ENCODE measurements at places on chromosomes 5 and 9.
A peak's percentile ranks its signal among the peaks of the same experiment; 100 is the strongest.

GRCh38 chr5:36662291-36662851 lies 56.0 kb downstream of the SLC1A3 start:
- no peak for DNase-seq

- no peak for DNase-seq
Observed at GRCh38 chr5:12623408-12623807, 719.2 kb upstream of the CTNND2 start.

- DNase-seq, result no peak
Observed at GRCh38 chr5:9445826-9446388, 100.0 kb downstream of the SEMA5A start.

DNA sequence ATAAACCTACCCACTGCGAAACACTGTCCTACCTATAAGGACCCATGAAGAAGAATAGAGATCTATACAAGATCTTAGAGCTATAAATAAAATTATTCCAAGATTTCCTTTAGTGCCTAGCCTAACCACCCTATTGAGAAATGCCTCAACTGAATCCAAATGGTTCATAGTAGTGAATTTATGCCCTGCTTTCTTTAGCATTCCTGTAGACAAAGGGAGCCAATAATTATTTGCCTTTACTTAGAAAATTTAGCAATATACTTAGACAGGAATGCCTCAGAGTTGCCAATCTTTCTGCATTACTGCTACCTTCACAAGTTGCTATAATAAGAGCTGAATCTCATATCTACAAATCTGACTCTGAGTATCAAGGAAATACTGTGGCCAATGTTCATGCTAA lies 62.6 kb downstream of the PUM3 start:
- no peak for DNase-seq

DNA sequence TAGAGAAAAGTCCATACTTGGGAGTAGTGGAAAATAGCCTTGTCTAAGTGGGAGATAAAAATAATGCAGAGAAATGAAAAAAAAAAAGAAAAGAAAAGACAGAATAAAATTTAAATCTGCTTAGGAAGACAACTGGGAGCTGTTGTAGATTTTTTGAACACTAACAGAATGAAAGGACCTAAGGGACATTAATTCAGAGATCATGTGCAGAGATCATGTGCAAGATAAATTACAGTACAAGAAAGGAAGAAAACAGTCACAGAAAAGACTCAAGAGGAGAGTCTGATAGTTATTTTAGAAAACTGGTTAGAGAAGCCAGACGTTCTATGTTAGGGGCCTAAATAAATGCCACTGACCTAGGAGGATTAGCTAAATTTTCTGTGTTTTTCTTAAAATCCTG lies 1226.8 kb upstream of the NUDT12 start:
- no peak for DNase-seq

- DNase-seq, result no peak
Observed at GRCh38 chr9:87734106-87734505, 8.2 kb downstream of the CTSL start.

DNA sequence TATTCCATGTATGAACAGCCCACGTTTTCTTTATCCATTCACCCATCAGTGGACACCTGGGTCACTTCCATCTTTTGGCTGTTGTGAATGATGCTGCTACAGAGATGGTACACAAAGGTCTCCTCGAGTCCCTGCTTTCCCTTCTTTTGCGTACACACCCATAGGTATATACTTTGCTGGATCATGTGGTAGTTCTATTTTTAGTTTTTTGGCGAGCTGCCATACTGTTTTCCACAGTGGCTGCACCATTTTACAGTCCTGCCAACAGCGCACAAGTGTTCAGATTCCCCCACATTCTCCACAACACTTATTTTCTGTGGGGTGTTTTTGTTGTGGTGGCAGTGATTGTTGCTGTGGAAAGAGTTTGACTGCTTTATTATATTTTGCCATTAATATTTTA lies 16.2 kb downstream of the RAPGEF1 start:
- no peak for DNase-seq

DNA sequence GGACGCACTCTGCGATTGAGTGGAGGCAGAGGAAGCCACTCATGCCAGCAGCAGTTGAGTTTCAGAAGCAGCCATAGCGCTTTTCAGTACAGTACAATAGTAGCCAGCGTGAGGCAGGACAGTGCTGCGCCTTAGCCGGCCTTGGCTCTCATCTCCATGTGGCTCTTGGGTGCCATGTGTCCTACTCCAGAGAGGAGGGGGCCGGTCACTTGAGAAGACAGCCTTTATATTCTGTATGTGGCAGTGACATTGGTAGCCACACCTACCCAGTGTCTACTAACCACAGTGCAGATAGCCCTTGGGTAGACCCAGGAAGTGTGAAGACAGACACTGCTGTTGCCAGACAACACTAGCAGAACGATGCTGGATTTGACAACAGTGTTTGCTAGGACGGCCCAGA lies 42.3 kb downstream of the FAM78A start:
- no peak for DNase-seq

DNA sequence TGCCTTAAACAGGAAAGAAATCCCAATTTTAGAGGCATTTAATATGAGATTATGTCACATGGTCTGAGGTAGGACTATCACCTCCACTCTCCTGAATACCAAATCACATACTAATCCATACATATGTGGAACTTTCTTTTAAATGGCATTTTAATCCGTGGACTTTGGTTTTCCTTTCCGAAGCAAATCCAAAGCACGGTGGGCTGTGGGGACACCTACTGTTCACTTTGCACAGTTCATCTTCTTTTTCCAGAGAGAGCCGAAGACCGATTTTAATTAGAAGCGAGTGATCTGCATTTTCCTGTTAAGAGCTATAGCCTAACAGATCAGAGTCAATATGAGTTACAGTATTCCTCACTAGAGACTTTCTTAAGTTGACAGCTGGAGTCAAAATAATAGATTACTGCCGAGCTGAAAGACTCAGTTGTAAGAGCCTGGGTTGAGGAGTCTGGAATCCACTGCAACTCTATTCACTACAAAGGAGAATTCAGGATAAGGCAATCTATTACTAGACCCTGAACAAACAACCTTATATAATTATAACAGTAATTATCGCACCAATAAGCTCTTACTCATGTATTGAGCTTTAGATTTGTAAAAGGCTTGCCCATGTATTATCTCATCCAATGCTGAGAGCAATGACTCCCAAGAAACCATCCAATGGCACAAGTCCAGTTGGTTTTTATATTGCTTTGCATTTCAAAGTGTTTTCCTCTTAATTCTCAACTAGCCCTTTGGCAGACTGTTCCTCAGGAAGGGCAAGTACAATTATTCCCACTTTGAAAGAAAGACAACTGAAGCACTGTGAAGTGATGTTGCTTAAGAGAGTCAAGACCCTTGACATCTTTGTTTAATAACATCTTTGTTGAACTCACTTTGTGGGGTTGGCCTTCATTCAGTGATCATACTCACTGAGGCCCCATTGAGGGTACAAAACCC lies 144.7 kb downstream of the TRPM6 start:
- DNase-seq, result peak; percentile 3

GRCh38 chr5:1540831-1541701 lies 17.3 kb upstream of the LPCAT1 start:
- no peak for DNase-seq

DNA sequence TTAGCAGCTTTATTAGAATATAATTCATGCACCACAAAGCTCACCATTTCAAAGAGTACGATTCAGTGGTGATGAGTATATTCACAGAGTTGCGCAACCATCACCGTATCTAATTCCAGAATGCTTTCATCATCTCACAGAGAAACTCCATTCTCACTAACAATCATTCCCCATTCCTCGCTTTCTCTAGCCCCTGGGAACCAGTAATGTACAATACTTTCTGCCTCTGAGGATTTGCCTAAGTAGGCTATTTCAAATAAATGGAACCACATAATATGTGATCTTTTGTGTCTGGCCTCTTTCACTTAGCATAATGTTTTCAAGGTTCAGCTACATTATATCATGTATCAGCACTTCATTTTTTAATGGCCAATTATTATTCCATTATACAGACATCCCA lies 145.1 kb upstream of the ADAMTS16 start:
- no peak for DNase-seq

DNA sequence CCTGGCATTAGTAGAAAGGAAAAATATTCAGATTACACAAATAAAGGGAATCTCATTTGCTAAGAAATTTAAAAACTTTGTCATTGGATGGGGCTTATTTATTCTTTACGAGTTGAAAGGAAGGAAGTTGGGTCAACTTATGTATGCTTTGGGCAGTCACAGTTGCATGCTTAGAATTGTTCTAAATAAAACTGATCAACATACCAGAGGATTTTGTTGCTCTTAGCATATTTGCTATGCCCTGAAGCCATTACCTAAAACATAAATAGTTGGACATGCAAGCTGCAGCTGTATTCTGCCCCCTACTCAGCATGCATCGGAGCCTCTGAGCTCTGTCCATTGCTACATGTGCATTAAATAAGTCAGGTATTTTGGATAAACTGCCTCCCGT lies 172.7 kb upstream of the MEF2C start:
- no peak for DNase-seq

DNA sequence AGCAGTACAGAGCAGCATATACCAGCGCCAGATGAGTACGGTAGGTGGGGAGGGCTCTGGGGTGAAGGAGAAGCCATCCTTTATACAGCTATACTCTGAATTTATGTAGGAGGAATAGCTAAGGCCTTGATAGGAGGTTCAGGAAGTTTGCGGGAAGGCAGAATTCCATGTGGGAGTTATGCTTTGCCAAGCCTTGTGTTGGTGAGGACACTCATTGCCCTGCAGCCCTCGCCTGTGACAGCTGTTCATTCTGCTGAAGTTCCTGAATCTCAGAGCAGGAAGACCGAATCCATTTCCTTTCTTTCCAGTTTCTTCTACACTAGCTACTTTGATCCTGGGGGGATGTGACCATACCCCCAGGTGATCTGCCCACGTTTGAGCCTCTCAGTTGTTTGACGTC lies 7.7 kb downstream of the MFAP3 start:
- DNase-seq, result no peak

- no peak for DNase-seq
Observed at GRCh38 chr9:99515895-99516656, 294.0 kb downstream of the SEC61B start.

- no peak for DNase-seq
Observed at GRCh38 chr9:22158927-22159346, 149.8 kb upstream of the CDKN2B start.

- no peak for DNase-seq
Observed at GRCh38 chr5:40869384-40869783, 28.2 kb downstream of the CARD6 start.

- DNase-seq, result no peak
Observed at GRCh38 chr5:82628364-82628910, 350.3 kb upstream of the RPS23 start.

DNA sequence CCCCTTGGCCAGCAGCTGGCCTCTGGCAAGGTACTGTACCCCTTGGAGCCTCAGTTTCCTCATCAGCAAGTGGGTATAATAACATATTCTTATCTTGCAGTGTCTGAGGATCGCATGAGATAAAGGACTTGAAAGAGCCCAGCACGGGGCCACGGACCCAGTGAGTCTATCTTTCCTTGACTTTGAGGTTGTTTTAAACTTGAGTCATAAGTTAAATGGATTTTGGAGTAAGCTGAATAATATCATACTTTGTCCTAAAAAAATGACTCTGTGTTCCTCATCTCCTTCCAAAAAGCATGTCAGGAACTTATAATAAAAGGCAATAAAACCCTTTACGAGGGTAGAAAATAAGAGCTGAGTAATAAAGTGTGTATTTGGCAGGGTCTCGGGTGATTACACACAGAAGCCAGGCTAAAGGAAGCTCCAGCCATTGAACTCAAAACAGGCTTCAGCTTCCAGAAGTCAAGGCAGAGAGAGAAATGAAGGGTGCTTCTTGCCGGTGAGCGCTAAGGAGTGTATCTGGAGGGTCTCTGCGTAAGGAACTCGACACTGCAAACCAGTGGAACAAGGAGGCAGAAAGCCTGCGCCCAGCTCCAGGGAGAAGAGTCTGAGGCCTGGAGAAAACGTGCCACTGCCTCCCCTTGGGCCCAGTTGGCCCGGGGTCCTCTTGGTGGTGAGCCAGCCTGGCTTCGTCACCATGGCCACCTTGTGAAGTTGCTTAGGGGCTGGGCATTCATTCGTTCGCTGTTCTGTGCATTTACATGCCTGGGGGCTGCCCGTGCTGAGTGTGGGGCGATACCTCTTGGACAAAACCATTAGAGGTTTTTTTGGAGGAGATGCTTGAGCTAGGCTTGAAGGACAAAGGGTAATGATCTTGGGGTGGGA lies 72.4 kb upstream of the PHYKPL start:
- DNase-seq, result no peak

DNA sequence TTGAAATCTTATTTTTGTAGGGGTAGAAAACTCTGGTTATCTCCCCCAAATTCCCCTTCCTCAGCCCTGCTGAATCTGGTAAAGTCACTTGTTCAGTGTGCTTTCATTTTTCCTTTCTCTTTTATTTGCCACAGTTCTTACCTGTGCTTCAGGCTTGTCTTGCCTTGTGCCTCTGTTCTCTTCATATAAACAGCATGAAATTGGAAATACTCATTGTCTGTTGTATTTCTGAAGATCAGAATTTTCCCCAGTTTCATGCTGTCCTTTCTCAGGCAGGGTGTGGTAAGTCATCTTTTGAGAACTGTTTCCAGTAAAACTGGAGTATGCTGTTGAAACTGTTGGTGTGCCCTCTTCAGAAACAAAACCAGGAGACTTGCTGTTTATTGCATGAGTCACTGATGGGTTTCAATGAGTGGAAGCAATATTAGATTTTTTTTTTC lies 7.0 kb downstream of the PAM start:
- DNase-seq, result no peak

- no peak for DNase-seq
Observed at GRCh38 chr9:116873491-116873890, 186.4 kb downstream of the TRIM32 start.

GRCh38 chr9:86452201-86452828 lies 98.1 kb upstream of the TUT7 start:
- DNase-seq, result no peak

DNA sequence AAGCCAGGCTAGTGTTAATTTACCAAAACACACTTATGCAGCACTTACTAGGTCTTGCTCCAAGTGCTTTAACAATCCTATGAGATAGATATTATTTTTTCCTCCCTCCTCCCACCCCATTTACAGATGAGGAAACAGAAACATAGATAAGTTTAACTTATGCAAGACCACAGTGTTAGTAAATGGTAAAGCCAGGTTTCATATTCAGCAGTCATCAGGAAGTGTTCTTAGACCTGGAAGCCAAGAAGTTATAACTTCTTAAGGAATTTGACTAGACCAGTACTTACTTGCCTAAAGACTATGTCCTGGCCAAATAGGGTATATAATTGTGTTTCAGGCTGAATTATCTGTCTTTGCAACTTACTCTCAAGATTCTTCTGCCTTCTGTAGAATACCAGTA lies 15.9 kb downstream of the ABHD17B start:
- DNase-seq, result no peak

- DNase-seq, result no peak
Observed at GRCh38 chr5:10409504-10409903, 32.2 kb upstream of the ROPN1L start.

GRCh38 chr5:132661231-132662003 lies 3.4 kb downstream of the IL13 start:
- no peak for DNase-seq
